ENCODE measurements at places on chromosomes 6 and 20. TPM values are rescaled to one million over a fixed set of nuclear protein-coding genes. Genes with fewer than 3 reads are reported as not detected.
A peak's percentile ranks its signal among the peaks of the same experiment; 100 is the strongest.

SLC22A1 gene
- total RNA-seq, result 1.2 TPM

MOXD1 gene
- 16.0 TPM for total RNA-seq

DNA sequence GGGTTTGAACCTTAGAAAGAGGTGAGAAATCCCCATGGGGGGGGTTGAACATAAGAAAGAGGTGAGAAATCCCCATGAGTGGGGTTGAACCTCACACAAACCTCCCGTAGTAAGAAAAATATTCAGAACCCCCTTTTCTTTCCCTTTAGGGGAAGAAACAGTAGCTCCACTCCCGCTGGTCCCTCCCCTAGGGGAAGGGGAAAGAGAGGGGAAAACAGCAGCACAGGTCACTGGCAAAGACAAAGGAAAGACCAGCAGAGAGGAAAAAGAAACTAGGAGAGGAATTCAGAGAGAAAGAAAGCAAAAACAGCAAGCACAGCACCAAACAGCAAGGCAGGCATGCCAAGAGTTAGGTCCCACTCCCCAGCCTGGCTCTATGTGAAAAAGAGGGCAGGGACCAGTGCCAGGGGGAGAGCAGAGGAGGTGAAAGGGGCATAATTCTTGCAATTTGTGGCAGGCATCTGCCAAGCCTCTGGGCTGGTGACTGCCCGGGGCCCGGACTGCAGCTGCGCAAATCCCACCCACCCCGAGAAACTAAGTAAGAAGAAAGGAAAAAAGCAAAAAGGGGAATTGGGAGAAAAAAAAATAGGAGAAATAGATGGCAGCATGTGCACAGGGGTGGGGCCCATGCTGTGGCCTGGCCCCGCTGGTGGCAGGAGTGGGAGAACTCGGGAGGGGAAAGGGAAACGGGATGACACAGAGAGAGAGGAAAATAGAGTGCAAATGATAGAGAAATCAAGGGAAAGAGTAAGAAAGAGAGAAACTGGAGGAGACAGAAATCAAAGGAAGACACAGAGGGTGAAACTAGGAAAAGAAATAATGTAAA is 15.1 kb upstream of the GOPC start:
- DNase-seq, result no peak
- H3K36me3 ChIP-seq, result no peaks in the 10 kb centered on the region
- H3K27me3 ChIP-seq, result no peaks in the 10 kb centered on the region
- no peak overlapping the region for H3K4me3 ChIP-seq

DNA sequence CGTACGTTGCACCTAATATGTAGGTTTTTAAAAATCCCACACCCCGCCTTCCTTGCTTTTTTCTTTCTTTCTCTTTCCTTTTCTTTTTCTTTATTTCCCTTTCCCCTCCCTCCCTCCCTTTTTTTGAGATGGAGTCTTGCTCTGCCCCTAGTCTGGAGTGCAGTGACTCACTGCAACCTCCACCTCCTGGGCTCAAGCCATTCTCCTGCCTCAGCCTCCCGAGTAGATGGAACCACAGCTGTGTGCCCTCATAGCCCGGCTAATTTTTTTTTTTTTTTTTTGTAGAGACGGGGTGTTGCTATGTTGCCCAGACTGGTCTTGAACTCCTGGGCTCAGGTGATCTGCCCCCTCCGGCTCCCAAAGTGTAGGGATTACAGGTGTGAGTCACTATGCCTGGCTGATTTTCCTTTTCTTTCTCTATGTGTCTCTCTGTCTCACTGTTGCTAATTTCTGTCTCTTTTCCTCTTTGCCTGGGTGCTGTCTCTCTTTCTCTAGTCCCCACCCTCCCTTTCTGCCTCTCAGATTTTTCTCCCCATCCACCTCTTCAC is 61.2 kb downstream of the SRC start:
- no peaks in the 10 kb centered on the region for H3K36me3 ChIP-seq
- DNase-seq, result no peak
- no peaks in the 10 kb centered on the region for H3K27me3 ChIP-seq

DNA sequence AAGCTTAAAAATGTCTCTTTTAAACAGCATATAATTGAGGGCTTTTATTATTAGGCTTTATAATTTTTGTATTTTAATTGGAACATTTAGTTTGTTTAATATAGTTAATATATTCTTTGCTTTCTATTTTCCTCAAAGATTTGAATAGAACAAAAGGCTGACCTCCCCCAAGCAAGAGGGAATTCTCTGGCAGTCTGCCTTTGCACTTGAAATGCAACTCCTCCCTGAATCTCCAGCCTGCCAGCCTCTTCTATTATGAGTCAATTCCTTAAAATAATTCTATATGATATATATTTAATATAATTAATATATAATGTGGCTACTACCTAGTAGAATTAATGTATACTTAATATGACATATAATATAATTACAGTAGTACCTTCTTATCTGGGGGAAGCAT is 69.2 kb downstream of the PTPRA start:
- H3K4me3 ChIP-seq, result no peak overlapping the region
- H3K36me3 ChIP-seq, result no peaks in the 10 kb centered on the region
- no peaks in the 10 kb centered on the region for H3K27me3 ChIP-seq
- no peak for DNase-seq

GRCh38 chr6:33205191-33206026 is 954 bp downstream of the HSD17B8 start:
- DNase-seq, result no peak
- H3K4me1 ChIP-seq, result peaks cover 68% of the 10 kb centered on the region
- H3K36me3 ChIP-seq, result peaks cover 30% of the 10 kb centered on the region
- peak overlapping the region; percentile 52 for H3K4me3 ChIP-seq
- H3K27ac ChIP-seq, result peak overlapping the region; percentile 36

- no peaks in the 10 kb centered on the region for H3K36me3 ChIP-seq
- DNase-seq, result no peak
- peaks cover 13% of the 10 kb centered on the region for H3K4me1 ChIP-seq
These were observed 213.6 kb upstream of the PLCB4 start for GRCh38 chr20:8855315-8855714.

- no peaks in the 10 kb centered on the region for H3K36me3 ChIP-seq
- DNase-seq, result peak; percentile 49
- no peaks in the 10 kb centered on the region for H3K27me3 ChIP-seq
- H3K4me1 ChIP-seq, result no peaks in the 10 kb centered on the region
- no peak overlapping the region for H3K27ac ChIP-seq
These were observed 70.4 kb downstream of the THBS2 start for GRCh38 chr6:169183233-169183632.

DNA sequence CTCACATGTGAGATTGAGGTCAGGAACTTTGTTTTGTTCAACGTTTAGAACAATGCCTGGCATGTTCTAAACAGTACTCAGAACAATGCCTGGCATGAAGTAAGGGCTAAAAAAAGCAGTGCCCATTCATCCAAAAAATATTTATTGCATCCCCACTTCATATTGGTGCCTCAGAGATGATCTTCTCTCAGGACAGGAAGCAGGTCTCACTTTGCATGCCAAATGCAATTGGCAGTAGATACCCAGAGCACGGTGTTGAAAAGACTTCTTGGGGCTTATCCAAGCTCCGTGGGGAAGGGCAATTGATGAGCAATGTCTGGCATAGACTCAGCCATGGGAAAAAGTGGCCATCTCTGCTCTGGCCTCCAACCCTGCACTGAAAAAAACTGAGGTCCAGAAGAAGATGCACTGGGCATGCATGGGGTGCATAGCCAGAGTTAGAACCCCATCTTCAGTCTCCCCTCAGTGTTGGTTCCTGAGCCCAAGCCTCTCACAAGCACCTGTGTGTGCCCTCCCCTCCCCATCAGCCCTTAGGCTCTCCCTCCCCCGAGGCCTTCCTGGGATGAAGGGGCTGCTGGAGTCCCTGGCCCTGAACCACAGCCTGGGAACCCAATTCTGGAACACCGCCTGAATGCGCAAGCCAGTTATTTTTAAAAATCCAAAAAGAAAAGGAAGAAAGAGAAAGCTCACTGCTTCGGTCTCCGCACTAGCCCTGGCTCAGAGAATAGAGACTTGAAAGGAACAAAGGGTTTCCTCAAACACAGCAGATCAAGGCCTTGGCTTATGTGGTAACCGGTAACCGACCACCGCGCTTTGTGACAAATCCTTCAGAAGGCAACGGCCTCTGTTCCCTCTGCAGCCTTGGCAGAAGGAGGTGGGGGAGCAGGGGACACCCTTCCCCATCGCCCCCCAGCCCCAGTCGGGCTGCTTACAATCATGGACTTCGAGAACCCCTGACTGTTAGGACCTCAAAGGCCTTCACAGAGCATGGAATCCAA is 78.5 kb upstream of the SIRPA start:
- H3K27me3 ChIP-seq, result no peaks in the 10 kb centered on the region
- H3K36me3 ChIP-seq, result no peaks in the 10 kb centered on the region
- no peak overlapping the region for H3K4me3 ChIP-seq
- H3K27ac ChIP-seq, result peak overlapping the region; percentile 18
- H3K4me1 ChIP-seq, result peaks cover 50% of the 10 kb centered on the region

GMEB2 gene
- 11.3 TPM for total RNA-seq

DNA sequence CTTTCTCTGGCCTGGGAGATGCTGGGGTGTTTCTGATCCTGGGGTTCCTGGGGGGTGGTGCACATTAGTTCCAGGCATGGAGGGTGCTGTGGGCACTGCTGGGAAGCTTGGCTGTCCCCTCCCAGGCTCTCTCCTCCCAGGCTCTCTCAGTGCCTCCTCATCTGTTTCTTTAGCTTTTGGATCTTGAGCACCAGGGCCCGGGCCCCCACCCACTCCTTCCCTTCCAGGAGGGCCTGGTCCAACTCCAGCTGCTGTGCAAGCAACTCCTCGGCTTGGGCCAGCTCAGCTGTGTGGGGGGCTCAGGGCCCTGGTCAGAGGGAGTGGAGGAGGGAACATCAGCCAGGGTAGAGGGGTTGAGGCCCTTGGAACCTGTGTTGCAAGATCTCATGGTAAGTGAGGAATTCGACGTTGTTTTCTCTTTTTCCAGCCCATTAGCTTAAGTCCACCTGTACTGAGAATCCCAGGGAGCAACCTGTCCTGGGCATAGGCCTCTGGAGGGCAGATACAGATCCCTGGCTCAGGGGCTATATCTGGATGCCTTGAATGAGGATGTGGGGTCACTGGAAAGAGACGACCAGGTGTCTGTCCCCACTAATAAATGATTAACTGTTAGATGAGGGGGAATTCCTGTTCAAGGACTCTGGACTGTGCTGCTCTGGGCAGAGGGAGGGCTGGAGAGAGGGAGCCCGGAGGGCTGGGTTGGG is 34.5 kb upstream of the HLA-A start:
- no peaks in the 10 kb centered on the region for H3K4me1 ChIP-seq
- peak; percentile 54 for DNase-seq
- H3K4me3 ChIP-seq, result no peak overlapping the region
- H3K36me3 ChIP-seq, result no peaks in the 10 kb centered on the region
- H3K27me3 ChIP-seq, result no peaks in the 10 kb centered on the region

GRCh38 chr6:108920751-108921150 is 72.5 kb downstream of the ARMC2 start:
- peaks cover 34% of the 10 kb centered on the region for H3K4me1 ChIP-seq
- no peak overlapping the region for H3K4me3 ChIP-seq
- H3K27ac ChIP-seq, result peak overlapping the region; percentile 57
- no peaks in the 10 kb centered on the region for H3K27me3 ChIP-seq

DNA sequence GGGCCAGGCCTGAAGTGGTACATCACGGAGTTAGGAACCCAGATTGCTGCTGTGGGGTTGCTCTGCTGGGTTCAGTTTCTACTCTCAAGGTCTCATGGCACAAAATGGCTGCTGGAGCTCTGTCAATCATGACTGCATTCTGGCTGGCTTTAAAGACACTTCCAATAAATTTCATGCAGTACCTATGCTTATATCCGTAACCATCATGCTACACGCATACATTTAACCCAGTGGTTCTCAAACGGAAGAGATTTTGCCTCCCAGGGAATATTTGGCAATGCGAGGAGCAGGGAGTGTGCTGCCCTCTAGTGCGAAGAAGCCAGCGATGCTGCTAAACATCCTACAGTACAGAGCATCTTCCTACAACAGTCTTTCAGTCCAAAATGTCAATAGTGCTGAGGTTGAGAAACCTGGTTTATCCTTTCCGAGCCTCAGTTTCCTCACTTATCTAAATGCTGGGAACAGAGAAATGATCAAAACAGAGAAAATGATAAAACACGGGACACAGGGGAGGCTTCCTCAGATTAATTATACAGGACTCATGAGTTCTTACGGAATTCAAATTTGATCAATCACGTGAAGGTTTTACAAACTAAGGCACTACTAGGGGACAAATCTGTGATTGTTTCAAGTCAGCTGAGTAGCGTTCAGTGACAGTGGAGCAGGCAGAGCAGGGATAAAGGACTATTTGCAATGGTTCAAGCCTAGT is 9.6 kb upstream of the SLC2A10 start:
- DNase-seq, result no peak
- no peak overlapping the region for H3K27ac ChIP-seq
- no peaks in the 10 kb centered on the region for H3K36me3 ChIP-seq
- H3K27me3 ChIP-seq, result no peaks in the 10 kb centered on the region

- no peaks in the 10 kb centered on the region for H3K36me3 ChIP-seq
- no peak overlapping the region for H3K27ac ChIP-seq
- H3K4me1 ChIP-seq, result no peaks in the 10 kb centered on the region
- DNase-seq, result no peak
These were observed 98.9 kb downstream of the IRF4 start for GRCh38 chr6:490251-491037.

DNA sequence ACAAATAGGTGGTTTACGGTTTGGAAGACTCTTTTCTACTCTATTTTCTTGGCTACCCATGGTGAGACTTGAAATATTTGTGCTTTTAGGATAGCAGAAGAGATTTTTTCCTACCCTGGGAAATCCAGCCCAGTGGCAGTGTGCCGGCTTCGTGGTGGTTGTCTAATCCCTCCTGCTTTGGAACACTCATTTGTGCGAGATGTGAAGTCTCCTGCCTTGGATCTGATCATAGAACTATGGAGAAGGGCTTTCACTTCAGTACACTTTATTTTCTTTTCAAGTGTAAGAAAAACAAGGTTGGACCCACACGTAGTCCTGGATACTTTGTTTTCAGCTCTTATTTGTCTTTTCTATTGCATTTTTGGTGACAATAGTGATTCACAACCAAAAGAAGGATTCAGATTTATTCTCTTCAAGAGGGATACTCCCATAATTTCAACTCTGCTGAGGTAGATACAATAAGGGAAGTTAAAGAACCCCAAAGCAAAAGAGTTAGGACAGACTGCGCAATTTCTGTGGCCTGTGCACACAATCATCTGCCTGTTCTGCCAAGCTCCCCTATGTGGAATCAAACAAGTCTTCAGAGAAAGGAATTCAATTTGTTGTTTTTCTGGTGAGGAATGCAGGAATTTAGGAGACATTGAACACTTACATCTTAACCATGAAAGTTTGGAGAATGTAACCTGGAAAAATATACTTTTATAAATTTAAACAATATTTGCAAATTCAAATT is 413.2 kb downstream of the GJA1 start:
- H3K4me1 ChIP-seq, result peaks cover 20% of the 10 kb centered on the region
- H3K27me3 ChIP-seq, result no peaks in the 10 kb centered on the region
- no peak for DNase-seq
- H3K27ac ChIP-seq, result peak overlapping the region; percentile 19
- no peak overlapping the region for H3K4me3 ChIP-seq
- no peaks in the 10 kb centered on the region for H3K36me3 ChIP-seq
